ENCODE measurements at places on chromosomes 3 and 15.
A peak's percentile ranks its signal among the peaks of the same experiment; 100 is the strongest.

GRCh38 chr3:118557513-118557912, 477.1 kb downstream of the IGSF11 start:
- no peak for DNase-seq

- no peak for DNase-seq
These were observed 9.0 kb downstream of the GNB5 start for GRCh38 chr15:52181938-52182780.

- DNase-seq: no peak
These were observed 256.3 kb downstream of the SCAPER start for GRCh38 chr15:76648732-76649444.

- DNase-seq: no peak
These were observed 660 bp upstream of the RTF1 start for GRCh38 chr15:41416128-41416741.

- DNase-seq: peak; percentile 93
These were observed 11.4 kb upstream of the CSPG4 start for GRCh38 chr15:75723847-75724660.

DNA sequence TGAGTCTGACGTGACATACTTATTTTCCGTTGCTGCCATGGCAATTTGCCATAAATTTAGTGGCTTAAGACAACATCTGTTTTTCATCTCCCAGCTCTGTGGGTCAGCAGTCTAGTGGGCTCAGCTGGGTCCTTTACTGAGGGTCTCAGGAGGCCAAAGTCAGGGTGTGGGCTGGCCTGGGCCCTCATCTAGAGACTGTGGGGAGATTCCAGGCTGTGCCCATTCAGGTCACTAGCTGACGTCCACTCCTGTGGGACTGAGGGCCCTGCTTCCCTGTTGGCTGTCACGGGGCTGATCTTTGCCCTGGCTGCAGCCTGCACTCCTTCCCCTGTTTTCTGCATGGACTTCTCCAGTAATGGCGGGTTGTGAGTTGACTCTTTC, 19.1 kb downstream of the FGD5 start:
- no peak for DNase-seq

- DNase-seq: no peak
These were observed 589 bp upstream of the SENP5 start for GRCh38 chr3:196867155-196867506.

- DNase-seq: no peak
These were observed 117.2 kb downstream of the GOLIM4 start for GRCh38 chr3:167978486-167978885.

DNA sequence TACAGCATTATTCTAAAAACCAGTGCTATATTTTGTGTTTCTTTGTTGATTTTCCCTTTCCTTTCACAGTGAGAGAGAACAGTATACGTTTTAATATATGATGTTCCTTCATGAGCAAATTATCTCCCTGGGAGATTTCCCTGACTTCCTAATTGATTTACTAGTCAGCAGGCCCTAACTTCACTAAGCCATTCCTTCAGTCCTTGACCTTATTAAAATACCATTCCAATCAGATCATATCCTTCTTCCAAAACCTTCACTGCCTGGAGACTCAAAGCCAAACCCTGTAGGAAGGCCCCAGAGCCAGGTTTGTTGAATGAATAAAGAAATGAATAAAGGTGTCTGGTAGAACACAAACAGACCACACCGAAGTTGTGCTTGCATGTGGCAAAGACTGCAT, 43.8 kb upstream of the ARHGEF3 start:
- DNase-seq: no peak

- DNase-seq: no peak
These were observed 450.4 kb upstream of the NR2F2 start for GRCh38 chr15:95880031-95880570.

- DNase-seq: no peak
These were observed 286.6 kb downstream of the ZBTB20 start for GRCh38 chr3:114860531-114860930.

DNA sequence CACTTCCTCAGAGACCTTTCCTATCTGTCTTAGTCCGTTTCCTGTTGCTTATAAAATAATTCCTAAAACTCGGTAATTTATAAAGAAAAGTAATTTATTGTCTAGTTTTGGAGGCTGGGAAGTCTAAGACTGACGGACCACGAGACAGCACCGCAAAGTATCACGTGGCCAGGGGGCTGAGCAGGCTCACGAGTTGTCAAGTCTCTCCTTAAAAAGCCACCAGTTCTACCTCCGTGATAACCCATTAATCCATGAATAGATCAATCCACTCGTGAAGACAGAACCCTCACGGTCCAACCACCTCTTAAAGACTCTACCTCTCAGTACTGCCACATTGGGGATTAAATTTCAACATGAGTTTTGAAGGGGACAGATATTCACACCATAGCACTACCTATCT, 821 bp downstream of the LINS1 start:
- no peak for DNase-seq

- no peak for DNase-seq
These were observed 43.0 kb downstream of the CD200R1 start for GRCh38 chr3:112931736-112932521.

- DNase-seq: no peak
These were observed 142.9 kb upstream of the TP63 start for GRCh38 chr3:189488241-189488767.

- no peak for DNase-seq
These were observed 364.1 kb downstream of the MFSD1 start for GRCh38 chr3:159165961-159166360.

GRCh38 chr3:87000940-87001339, 10.0 kb upstream of the VGLL3 start:
- DNase-seq: no peak

DNA sequence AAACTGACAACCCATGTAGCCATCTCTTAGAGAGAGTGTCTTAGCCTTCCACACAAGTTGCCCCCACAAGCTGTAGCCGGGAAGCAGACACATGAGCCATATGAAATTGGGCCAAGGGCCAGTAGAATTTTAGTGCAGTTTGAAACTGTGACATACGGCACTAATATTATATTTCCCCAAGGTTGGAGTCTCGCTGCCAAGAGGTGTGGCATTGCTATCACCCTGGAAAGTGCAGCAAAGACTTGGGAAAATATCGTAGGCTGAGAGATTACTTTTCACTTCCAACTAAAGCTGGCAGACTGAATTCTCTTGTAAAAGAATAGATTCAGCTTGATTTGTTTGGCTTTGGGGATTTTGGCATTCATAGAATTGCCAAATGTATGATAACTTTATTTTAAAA, 89.2 kb downstream of the ECT2 start:
- DNase-seq: no peak

DNA sequence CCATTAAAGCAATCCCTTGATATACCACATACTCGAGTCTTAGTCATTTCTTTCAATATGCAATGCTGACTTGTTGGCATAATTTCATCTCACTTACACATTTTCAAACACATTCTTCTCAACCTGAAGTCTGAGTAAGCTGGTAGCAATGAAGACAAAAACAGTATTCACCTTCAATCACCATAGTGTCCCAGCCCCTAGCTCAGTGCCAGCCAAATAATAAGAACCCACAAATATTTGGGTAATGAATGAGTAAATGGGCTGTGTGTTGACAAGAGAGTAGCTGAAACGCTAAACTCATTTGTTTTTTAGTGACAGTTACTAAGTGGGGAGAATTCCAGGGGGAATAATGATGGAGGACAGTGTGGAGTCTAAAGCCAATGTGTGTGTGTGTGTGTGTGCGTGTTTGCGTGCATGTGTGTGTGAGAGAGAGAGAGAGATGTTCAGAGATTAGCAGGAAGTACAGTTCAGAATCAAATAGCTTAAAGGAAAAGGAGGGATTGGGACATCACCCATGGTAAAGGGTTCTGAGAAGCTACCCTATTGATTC, 165.7 kb downstream of the GAP43 start:
- no peak for DNase-seq

GRCh38 chr3:176521531-176522175, 675.6 kb downstream of the TBL1XR1 start:
- no peak for DNase-seq

DNA sequence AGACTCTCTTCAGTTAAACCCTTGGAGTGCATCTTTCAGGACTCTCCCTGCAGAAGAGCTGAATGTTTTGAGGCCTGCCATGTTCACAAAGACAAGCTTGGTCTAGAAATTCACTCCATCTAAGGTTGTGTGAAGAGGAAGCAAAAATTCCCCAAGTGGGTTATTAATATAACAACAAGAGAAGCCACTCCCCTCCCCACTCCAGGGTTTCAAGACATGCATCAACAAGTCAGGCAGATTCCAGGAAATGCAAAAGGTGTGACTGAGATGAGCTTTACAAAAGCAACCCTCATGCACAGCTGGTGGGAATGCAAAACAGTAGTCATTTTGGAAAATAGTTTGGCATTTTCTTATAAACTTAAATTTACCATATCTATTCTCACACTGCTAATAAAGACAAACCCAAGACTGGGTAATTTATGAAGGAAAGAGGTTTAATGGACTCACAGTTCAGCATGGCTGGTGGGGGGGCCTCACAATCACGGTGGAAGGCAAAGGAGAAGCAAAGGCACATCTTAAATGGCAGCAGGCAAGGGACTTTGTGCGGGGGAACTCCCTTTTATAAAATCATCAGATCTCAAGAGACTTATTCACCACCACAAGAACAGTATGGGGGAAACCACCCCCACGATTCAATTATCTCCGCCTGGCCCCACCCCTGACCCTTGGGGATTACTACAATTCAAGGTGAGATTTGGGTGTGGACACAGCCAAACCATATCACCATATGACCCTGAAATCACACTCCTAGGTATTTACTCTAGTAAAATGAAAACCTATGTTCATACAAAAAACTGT, 31.3 kb downstream of the TARS3 start:
- DNase-seq: no peak

GRCh38 chr3:43294975-43295374, 8.6 kb downstream of the SNRK start:
- no peak for DNase-seq

DNA sequence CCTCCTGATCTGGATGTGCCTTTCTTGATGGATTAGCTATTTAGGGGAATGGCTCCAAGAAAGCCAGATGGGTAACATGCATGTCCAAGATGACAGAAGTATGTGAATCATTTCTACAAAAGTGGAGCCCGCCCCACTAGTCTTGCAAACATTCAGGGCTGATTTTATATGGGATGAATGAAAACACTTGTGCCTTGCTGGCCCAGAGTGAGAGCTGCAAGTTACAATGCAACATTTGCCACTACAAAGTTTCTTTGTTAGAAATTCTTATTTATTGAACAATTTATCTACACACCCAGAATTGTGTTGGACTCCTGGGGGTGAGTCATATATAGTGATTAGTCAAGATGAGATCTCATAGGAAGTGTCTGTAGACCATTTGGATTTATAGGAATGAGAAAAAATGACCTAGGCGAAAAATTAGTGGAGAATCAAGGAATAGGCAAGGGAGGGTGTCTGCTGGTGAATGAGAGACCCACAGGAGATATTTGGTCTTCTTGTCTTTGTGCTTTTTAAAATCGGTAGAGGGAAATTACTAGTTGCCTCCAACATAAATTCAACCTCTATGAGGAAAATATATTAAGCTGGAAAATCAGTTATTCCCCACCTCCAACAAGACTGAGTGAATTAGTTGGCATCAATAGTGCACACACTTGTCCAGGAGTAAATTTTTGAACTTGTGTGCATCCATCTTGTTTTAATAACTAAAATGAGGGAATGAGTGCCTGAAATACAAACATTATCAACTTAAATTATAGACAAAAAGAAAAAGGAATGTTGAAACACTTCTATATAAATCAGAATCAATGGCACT, 53.5 kb upstream of the DCBLD2 start:
- no peak for DNase-seq

GRCh38 chr3:21722301-21722700, 28.7 kb downstream of the ZNF385D start:
- DNase-seq: no peak

GRCh38 chr15:40595773-40596172, 1.7 kb downstream of the KNL1 start:
- no peak for DNase-seq

GRCh38 chr3:10961921-10962320, 30.6 kb upstream of the SLC6A1 start:
- no peak for DNase-seq

DNA sequence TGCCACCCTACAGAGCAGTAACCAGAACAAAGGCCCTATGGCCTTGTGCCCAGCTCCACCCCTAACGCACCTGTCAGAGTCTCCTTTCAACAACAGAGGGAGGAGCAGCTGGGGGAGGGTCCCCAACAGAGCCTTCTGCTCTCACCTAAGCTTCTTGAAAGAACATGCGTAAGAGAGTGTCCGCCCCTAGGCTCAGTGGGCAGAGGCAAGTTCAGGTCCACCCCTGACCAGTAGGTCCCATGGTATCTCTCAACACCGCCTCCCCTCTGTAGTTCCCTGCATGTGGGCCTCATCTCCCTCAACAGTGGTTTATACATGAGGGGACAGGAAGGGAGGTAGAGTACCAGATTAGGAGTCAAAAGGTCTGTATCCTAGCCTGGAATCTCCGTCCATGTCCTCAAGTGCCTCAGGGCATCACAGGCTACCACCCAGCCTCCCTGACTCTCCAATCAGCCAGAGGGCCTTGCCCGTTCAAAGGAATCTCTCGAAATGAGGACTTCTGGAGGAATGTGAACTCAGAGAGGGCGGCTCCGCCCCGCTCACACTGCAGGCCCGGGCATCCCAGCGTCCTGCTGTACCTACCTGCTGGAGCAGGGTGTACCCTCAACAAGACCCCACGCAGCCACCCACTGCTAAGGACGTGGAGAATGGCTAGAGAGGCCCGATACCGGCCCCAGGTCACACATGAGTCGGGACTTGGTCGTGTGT, 680 bp downstream of the POC1A start:
- DNase-seq: no peak

- no peak for DNase-seq
These were observed 37.6 kb upstream of the RGMA start for GRCh38 chr15:93126599-93126998.

GRCh38 chr3:57890874-57891273, 117.3 kb upstream of the FLNB start:
- no peak for DNase-seq

DNA sequence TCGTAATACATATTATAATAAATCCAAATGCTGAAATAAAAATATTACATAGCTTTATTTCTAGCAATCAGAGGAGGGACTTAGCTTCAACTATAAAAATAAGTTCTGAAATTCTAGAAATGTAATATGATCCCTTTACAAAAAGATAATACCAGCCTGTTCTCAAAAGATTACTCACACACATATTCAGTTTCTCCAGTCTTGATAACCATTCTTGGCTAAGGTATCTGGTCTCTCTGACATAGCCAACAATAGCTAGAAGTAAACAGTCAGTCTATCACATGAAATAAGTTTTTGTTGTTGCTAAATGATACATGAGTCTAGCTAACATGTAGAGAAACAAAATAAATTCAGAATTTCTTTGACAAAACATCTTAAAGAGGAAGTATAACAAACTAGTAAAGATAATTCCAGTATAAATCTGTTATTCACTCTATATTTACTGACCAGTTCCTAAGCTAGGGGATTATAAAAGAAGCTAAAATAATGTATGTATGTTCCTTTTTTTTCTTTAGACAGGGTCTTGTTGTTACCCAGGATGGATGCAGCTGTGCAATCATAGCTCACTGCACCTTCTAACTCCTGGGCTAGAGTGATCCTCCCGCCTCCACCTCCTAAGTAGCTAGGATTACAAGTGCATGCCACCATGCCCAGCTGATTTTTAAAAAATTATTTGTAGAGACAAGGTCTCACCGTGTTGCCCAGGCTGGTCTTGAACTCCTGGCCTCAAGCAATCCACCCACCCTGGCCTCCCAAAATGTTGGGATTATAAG, 170.6 kb downstream of the TBL1XR1 start:
- DNase-seq: no peak

GRCh38 chr3:35932995-35933394, 293.7 kb downstream of the ARPP21 start:
- no peak for DNase-seq

All from uterus (tissue), 4 donors.